Dermis blood vessel endothelial cell (primary cell): ENCODE measurements at places on chromosomes 11 and 22. TPM values are rescaled to one million over a fixed set of nuclear protein-coding genes. Genes with fewer than 3 reads are reported as not detected.

- DNase-seq = no peak
Observed at GRCh38 chr22:35275580-35275979, 18.3 kb downstream of the HMGXB4 start.

- DNase-seq = no peak
Observed at GRCh38 chr11:116234989-116235568, 537.7 kb downstream of the BUD13 start.

DNA sequence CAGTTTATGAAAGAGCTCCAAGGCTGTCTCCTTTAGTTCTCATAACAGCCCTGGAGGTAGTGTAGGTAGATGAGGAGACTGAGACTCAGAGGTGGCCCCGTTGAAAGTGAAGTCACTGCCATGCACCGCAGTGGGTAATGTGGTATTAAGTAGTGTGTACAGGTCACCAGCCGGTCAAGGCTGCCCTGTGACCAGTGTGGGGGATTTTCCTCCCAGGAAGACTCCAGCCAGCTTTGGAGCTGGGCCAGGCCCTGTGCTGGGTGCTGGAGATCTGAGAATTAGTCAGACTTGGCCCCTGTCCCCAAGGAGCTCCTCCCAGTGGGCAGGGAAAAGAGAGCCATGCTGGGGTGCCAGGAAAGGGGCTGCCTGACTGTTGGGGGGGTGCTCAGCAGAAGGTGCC is 5.3 kb downstream of the OMP start:
- DNase-seq = peak; percentile 54

DNA sequence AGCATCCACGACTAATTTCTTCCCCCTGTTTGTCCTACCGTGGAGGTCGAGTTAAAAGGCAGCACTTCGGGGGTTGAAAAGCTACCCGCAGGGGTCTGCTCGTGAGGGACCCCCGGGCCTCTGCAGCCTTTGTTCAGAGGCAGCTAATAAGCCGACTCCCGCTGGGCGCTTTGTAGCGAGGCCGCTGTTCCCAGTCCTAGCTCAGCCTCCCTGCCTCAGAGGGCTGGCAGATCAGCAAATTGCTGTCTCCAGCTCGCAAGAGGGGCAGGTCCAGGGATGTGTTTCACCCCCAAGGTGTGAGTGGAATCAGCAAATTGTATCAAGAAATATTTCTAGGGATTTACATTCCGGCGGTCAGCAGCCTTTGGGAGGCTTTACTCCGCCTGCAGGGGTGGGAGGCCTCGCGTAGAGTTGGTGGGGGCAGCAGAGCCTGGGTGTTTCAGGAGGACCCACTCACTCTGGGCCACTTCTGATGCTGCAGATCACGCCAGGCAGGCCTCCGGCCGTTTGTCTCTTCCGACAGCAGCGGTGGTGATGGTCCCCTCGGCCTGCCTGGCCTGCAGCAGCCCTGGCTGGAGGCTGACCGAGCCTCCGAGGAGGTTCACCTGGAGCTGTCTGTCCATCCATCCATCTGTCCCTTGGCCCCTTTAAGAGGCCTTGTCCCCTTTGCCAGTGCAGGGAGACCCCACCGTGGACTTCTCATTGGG is 21.6 kb upstream of the KCNQ1OT1 start:
- no peak for DNase-seq

- no peak for DNase-seq
Observed at GRCh38 chr11:68093565-68093964, 27.6 kb downstream of the CHKA start.

GRCh38 chr11:131916638-131917037 is 546.2 kb downstream of the NTM start:
- DNase-seq = no peak

DNA sequence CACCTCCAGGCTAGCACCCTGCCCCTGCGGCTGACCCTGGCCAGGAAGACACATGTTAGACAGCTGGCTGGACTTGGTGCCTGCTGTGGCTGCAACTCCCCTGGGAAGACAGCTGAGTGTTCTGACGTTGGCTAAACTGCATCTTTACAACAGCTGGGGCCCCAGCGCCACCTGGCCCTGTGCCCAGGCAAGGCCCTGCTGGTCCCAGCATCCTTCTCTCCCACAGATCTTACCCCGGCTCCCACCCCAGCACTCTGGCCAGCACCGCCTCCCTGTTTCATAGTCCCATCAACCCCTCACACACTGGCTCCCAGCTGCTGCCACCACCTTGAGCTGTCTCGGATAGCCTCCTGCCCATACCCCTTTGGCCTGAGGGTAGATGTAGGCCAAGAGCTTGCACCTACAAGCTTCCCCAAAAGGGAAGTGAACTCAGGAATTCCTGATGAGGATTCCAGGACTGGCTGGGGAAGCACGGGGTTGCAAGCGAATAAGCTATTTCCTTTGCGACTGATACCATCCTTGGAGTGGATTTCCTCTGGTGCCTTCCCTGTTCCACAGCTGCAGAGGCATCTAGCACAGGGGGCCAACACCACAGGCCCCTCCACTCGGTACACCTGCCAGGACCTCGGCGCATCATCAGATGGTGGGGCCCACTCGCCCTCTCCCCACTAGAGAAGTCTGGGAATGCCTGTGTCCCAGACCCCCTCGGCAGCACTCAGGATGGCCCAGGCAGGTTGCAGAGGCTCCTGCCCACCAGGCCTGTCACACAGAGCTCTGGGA is 28.5 kb downstream of the RSPH14 start:
- peak; percentile 4 for DNase-seq

DNA sequence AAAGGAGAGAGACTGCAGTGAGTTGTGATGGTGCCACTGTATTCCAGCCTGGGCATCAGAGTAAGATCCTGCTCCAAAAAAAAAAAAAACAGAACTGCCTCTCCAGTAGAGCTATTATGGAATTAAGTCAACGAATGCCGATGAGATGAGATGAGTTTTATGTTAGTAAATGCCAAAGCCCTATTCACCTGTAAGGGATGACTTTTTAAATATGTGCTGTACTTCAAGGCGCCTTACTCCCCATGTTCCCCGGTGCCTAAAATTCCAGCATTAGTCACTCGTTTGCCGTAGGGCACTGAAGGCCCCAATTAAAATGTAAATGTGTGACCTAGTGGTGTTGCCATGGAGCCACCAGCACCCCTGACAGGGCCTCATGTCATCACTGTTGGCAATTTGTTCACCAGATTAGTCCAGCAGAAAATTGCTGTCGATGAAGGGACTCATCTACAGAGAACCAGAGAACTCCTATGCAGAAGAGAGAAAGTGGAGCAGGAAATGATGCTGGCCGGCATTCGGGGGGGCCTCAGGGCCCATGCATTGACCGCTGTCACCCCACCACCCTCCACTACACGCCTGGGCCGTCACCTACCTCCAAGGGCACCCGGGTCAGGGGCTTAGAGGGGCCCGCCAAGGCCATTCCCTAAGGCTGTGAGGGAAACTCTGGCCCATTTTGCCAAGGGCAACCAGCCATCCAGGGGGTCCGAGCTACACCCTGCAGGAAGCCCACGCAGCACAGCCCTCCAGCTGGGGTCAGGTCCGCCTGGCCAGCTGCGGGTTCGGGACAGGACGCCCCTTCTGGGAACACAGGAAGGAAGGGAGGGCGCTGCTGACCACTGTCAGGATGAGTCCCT is 17.8 kb downstream of the LIF start:
- DNase-seq = no peak

- no peak for DNase-seq
Observed at GRCh38 chr11:37506531-37506930, 908.5 kb upstream of the RAG2 start.

DNA sequence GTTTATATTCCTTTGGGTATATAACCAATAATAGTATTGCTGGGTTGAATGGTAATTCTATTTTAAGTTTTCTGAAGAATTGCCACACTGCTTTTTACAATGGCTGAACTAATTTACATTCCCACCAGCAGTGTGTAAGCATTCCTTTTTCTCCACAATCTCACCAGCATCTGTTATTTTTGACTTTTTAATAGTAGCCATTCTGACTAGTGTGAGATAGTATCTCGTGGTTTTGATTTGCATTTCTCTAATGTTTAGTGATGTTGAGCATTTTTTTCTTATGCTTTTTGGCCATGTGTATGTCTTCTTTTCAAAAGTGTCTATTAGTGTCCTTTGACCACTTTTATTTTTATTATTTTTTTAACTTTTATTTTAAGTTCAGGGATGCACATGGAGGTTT is 275.3 kb downstream of the METTL15 start:
- no peak for DNase-seq

FIBIN gene
- 0.05 and 0.17 TPM in 2 replicates for total RNA-seq

GAL3ST3 gene
- total RNA-seq = 0.60 and 1.4 TPM in 2 replicates

C11orf98 gene
- total RNA-seq = 27.5 and 28.6 TPM in 2 replicates

TNNT3 gene
- not detected in 2 replicates for total RNA-seq

FOLR3 gene
- not detected in 2 replicates for total RNA-seq

IRAG1 gene
- total RNA-seq = 0.51 and 0.79 TPM in 2 replicates
